GM23248 (cell line): ENCODE measurements at places on chromosomes 6 and 20. TPM values are rescaled to one million over a fixed set of nuclear protein-coding genes. Genes with fewer than 3 reads are reported as not detected.

Gene LGSN
- not detected in 2 replicates for polyA plus RNA-seq

Gene C6orf141
- polyA plus RNA-seq: not detected in 2 replicates

Gene SIRPD
- not detected in 2 replicates for polyA plus RNA-seq

Gene CD40
- 2.8 and 3.4 TPM in 2 replicates for polyA plus RNA-seq

Gene EMILIN3
- 0.11 TPM in 1 of 2 replicates, not detected in the other for polyA plus RNA-seq

Gene ORC3
- 32.4 and 34.4 TPM in 2 replicates for polyA plus RNA-seq

Gene VPS16
- 23.0 and 24.2 TPM in 2 replicates for polyA plus RNA-seq

DNA sequence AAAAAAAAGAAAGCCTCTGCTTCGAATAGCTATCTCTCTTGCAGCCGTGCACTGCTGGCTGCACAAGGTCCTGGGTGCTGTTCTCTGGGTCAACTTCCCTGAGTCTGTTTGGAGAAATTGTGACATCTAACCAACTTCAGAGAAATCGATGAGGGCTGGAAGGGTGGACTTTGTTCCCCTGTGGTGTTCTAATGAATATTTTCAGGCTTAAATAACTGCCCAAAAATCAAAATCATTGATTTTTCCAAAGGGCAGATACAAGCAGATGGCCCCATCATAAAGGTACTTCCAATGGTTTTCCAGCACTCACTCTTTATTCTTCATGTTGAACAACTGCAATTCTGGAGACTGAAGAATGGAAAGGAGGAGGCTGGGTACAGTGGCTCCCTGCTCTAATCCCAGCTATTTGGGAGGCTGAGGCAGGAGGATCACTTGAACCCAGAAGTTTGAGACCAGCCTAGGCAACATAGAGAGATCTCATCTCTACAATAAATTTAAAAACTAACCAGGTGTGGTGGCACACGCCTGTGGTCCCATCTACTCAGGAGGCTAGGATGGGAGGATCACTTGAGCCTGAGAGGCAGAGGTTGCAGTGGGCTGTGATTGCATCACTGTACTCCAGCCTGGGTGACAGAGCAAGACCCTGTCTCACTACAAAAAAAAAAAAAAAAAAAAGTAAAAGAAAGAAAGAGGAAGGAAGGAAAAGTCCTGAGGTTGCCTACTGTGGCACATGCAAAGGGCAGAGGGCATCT is 59.1 kb downstream of the FOXA2 start:
- no peaks in the 10 kb centered on the region for H3K36me3 ChIP-seq
- no peaks in the 10 kb centered on the region for H3K27me3 ChIP-seq
- H3K27ac ChIP-seq: no peak overlapping the region
- no peak for DNase-seq
- no peaks in the 10 kb centered on the region for H3K4me1 ChIP-seq
- H3K4me3 ChIP-seq: no peak overlapping the region

- no peaks in the 10 kb centered on the region for H3K27me3 ChIP-seq
- no peak overlapping the region for H3K4me3 ChIP-seq
- no peak overlapping the region for H3K27ac ChIP-seq
- H3K36me3 ChIP-seq: no peaks in the 10 kb centered on the region
- DNase-seq: no peak
These were observed 18.8 kb downstream of the DNMT3B start for GRCh38 chr20:32780749-32781655.

DNA sequence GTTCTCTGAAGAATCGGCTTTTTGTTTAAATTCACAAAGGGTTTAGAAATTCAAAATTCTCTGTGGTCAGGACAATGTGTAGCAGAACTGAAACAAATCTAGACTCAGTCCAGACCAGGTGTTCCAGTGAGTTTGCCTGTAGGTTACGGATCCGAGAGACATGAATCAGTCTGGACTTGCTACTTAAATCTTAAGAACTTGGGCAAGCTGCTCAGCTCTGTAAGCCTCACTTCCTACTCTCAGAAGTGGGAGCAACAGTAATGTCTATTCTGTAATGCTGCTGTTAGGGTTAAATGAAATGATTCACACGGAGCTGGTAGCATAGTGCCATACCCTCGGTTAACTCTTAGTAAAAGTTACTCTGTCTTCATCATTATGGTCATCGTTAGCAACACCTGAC is 37.7 kb downstream of the HECA start:
- H3K27me3 ChIP-seq: no peaks in the 10 kb centered on the region
- H3K4me3 ChIP-seq: no peak overlapping the region
- no peaks in the 10 kb centered on the region for H3K4me1 ChIP-seq
- H3K36me3 ChIP-seq: peaks cover 3% of the 10 kb centered on the region; the same call in 1 of the 2 replicates
- DNase-seq: no peak

DNA sequence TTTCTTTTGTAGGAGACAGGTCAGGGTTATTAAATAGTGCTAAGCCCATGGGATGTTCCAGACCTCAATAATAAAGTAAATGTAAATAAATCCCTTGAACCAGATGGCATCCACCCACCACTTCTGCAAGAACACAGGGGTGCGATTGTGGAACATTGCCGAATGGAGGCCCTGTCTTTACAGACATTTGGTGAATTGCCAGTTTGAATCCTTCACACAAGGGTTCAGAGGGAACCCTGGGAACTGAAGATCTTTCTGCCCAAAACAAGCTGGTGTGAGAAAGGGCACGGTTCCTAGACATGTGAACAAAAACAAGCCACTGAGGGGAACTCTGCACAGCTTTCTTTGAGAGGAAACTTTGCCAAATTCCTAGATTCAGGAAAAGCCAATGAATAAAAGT is 30.2 kb upstream of the RNF8 start:
- DNase-seq: peak; percentile 21
- H3K4me1 ChIP-seq: peaks cover 32% of the 10 kb centered on the region
- H3K4me3 ChIP-seq: no peak overlapping the region
- peaks cover 5% of the 10 kb centered on the region; the same call in 1 of the 2 replicates for H3K36me3 ChIP-seq
- H3K27ac ChIP-seq: peak overlapping the region; percentile 56

GRCh38 chr6:85464260-85464644 is 14.4 kb downstream of the NT5E start:
- peak overlapping the region; percentile 54 for H3K4me3 ChIP-seq
- peaks cover 29% of the 10 kb centered on the region for H3K36me3 ChIP-seq
- peak; percentile 99 for DNase-seq
- peak overlapping the region; percentile 100 for H3K27ac ChIP-seq
- H3K27me3 ChIP-seq: no peaks in the 10 kb centered on the region

- no peaks in the 10 kb centered on the region for H3K27me3 ChIP-seq
- no peak for DNase-seq
- no peak overlapping the region for H3K27ac ChIP-seq
These were observed 155.1 kb downstream of the DTNBP1 start for GRCh38 chr6:15507746-15508145.

DNA sequence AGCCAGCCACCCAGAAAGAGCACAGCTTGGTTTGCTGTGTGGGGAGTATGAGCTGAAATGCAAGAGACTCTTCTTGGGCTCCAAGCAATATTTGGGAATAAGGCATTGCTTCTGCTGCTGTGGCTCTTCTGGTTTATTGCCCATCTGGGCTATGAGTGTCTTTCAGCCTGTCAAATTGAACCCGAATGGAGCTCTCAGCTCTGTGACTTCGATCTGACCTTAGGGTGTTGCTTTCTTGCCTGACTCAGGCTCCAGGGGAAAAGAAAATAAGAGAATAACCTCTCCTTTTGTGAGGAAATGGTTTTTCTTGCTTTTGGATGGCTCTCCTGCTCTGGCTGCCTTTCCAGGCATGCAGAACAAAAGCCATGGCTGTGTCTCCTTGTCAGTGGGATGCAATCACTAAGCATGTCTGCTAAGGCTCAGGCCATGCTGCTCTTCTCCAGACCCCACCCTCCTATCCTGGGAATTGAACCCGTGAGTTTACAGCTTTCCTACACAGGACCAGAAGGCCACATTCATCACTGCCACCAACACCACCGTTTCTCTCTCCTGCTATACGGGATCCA is 169.4 kb upstream of the JAG1 start:
- peak; percentile 5 for DNase-seq
- no peak overlapping the region for H3K27ac ChIP-seq
- no peak overlapping the region for H3K4me3 ChIP-seq
- no peaks in the 10 kb centered on the region for H3K36me3 ChIP-seq
- H3K4me1 ChIP-seq: no peaks in the 10 kb centered on the region

DNA sequence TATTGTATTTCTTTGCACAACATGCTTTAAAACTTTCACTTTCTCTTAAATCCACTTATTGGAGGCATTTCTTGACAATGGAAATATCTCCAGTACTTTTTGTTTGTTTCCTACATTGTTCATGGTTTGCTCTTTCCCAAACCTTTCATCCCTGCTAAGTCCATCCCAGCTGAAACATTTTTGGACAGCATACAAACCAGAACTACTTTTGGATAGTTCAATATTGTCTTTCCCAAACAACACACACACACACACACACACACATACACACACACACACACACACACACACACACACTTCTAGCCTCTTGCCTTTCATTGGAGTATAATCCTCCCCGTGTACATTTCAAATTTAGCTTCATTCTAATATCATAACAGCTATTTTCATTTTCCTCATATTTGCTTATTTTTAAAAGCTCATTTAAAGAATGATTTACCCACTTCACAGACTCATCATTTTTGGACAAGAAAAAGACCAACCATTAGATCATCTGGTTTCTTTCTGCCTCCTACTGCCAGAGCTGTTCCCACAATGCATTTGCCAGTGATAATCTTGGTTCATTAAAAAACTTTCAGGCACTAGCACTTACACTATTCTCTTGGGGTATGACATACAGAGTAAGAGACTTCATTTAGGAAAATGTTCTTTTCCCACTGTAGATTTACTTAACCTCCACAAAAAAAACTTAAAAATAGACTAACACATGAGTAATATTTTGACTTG is 248.1 kb downstream of the CD109 start:
- H3K4me3 ChIP-seq: no peak overlapping the region
- peak; percentile 26 for DNase-seq
- H3K4me1 ChIP-seq: peaks cover 26% of the 10 kb centered on the region

GRCh38 chr20:57558614-57559288 is 2.2 kb upstream of the PCK1 start:
- no peak for DNase-seq
- H3K36me3 ChIP-seq: no peaks in the 10 kb centered on the region
- no peaks in the 10 kb centered on the region for H3K4me1 ChIP-seq
- H3K4me3 ChIP-seq: no peak overlapping the region

DNA sequence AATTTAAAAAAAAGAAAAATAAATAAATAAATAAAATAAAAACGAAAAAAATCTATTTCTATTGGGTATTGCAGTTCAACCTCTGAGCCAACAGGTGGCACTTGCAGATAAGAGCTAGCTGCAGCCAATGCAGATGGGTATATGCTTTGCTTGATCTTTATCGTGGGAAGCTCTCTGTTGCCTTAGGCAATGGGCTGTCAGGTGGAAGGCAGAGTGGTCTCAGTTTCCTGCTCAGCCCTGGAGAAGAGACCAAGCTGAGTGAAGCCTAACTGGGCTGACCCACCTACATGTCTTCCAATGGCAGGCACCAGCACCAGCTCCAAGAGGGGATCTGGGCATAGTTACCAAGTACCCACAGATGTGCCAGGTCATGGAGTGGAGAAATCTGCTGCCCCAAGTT is 95.0 kb downstream of the AK9 start:
- H3K4me3 ChIP-seq: no peak overlapping the region
- no peaks in the 10 kb centered on the region for H3K36me3 ChIP-seq
- H3K27me3 ChIP-seq: no peaks in the 10 kb centered on the region
- H3K27ac ChIP-seq: no peak overlapping the region
- no peaks in the 10 kb centered on the region for H3K4me1 ChIP-seq

GRCh38 chr20:20192366-20192765 is 140.0 kb downstream of the CFAP61 start:
- H3K27me3 ChIP-seq: no peaks in the 10 kb centered on the region
- no peaks in the 10 kb centered on the region for H3K4me1 ChIP-seq
- H3K36me3 ChIP-seq: no peaks in the 10 kb centered on the region
- DNase-seq: no peak
- no peak overlapping the region for H3K4me3 ChIP-seq
- H3K27ac ChIP-seq: no peak overlapping the region

DNA sequence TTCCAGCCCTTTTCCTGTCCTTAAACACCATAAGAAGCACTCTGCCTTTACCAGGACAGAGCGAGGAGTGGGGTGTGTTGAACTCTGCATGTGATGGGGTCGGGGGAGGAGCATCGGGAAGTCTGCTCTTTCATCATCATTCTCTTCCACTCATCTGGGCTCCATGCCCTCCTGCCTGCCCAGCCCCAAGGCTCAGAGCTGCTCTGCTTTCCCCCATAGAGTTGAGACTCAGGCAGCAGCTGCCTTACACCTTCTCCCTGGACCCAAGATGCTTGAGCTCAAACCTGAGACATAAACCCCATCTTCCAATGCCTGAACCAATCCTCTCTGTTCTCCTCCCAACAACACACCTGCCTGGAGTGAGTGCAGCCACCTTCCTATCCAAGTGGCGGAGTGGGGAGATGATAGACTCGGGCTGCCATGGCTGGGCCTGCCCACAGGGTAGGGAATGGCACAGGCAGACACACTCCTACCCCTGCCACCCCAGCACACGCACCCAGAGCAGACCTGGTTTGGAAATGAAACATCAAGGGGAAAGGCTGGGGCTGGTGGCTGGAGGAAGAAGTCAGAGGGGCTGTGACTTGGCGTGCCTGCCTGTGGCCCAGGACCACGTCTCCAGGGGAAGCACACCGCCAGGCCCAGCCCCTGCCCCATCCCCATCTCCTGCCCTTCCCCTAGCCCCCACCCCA is 28.4 kb downstream of the TFEB start:
- peak; percentile 77 for DNase-seq
- H3K4me3 ChIP-seq: no peak overlapping the region
- no peaks in the 10 kb centered on the region for H3K27me3 ChIP-seq
- H3K36me3 ChIP-seq: no peaks in the 10 kb centered on the region

DNA sequence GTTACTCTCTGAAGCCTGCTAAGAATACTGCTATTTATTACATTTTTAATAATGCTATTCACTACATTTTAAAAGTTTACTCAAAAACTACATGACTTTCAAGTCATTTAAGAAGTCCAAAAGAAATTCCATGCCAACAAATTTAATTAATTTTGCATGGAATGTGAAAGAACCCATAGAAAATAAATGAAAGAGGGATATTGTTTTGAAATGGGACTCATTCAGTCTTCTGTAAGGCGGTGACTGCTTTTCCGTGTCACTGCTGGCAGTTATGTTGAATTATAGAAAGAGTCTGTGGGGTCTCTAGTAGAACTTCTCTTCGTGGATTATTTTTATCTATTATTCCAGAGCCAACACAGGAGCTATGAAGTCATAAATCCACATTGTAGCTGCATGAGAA is 211.2 kb downstream of the LAMA2 start:
- no peaks in the 10 kb centered on the region for H3K27me3 ChIP-seq
- H3K4me3 ChIP-seq: no peak overlapping the region
- DNase-seq: no peak

DNA sequence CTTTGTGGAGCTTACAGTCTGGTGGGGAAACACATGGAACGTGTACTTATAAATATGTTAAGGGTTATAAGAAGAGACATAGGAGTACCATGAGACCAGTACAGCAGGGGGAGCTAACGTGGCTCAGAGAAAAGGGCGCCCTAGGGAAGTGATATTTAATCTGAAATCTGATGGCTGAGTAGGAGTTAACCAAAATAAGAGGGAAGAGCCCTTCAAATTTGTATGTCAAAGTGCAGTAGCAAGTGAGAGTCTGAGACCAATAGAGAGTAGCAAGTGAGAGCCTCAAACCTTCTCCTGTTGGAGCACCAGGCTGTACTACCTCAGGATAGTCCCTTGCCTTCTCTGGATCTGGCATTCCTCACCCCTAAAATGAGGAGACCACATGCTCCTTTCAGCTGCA is 6.1 kb upstream of the PKIG start:
- H3K27me3 ChIP-seq: no peaks in the 10 kb centered on the region
- H3K4me3 ChIP-seq: no peak overlapping the region
- H3K36me3 ChIP-seq: no peaks in the 10 kb centered on the region
- H3K4me1 ChIP-seq: peaks cover 43% of the 10 kb centered on the region
